ENCODE measurements at places on chromosomes 12 and 14.

- DNase-seq = no peak
Measured at GRCh38 chr14:34063470-34064164, 112.7 kb upstream of the EGLN3 start.

DNA sequence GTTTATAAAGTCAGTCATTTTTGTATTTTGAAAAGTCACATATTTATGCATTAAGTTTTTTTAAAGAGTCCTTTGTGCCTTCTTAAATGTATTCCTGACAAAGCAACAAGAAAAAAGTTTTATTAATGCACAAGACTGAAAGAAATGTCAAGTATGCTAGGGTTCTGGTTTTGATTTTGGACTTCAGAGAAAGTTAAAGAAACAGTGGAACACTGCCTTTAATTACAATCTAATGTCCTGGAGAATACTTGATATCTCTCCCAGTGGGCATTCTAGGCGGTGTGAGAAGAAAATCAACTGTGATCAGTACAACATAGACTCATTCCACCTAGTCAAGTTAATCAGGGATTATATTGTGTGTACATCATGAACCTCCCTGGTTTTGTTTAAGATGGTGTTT, 49.9 kb downstream of the PRICKLE1 start:
- DNase-seq = no peak

DNA sequence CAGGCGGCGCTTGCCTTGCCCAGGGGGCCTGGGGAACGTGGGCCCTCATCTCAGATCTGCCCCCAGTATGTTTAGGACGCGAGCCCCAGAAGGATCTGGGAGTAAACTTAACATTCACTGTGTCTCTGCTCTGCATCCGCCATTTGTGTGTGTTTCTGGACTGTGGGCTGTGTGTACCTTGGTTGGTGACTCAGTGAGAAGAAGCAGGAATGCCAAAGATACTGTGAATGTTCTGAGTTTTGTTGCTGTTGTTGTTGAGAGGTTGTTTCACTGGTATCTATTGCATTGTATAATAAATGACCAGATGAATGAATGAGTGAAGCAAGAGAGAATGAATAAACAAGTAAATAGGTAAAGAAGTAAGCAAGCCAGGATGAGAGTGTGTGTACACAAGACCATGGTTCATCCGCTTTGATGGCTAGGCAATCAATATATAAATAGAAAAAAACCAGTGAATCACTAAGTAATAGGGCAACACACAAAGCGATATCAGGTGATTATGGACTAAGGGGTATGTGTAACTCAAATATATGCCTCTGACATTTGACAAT, 20.5 kb downstream of the MEG3 start:
- DNase-seq = no peak

GRCh38 chr12:130162745-130163460, 639 bp downstream of the FZD10 start:
- no peak for DNase-seq

DNA sequence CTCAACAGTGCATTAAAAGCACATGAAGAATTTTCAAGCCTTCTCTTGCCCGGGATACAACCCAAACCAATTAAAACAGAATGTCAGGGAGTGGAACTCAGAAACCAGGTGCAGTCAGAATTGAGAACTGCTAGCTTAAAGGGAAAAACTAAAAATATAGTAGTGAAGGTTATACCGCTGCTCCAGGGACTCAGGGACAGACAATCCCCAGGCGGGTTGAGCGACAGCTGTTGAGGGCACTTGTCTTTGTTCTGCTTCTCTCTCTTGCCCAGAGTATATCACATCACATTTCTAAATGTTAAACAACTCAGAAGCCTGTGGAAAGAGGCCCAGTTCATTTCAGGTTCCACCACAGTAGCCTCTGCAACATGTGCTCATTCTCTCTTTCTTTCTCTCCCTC, 93.1 kb downstream of the SLC5A8 start:
- no peak for DNase-seq

DNA sequence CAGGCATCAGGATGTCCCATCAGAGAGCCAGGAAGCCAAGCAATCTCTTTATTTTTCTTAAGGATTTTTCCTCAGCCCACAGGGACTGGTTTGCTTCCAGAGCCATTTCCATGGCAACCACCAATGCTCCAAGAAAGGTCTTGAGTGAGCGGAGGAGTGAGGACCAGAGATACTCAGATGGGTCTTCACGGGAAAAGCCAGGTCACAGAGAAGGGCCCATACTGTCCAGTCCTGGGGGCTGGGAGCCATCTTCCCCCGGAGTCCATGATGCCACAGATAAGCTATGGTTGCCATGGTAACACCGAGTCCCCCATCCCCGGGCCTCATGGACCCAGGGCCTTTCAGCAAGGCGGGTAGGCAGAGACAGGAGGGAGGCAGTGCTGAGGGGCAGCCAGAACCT, 28.6 kb downstream of the CMKLR1 start:
- no peak for DNase-seq

DNA sequence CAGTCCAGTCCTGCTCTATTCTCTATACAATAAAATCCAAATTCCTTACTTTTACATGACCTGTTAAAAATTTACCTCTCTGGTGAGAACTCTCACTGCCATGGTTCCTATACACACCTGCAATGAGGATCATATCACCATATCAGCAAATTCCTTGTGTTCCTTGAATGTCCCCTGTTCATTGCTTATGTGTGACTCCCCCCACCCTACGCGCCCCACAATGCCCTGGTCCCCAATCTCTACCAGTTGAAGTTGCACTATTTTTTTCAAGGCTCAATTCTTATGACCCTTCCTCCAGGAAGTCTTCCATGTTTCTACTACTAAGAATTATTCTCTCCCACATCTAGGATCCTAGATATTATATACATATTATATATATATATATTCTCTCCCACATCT, 82.2 kb upstream of the NEDD1 start:
- no peak for DNase-seq

- no peak for DNase-seq
Measured at GRCh38 chr14:53952533-53952932, 4.1 kb downstream of the BMP4 start.

GRCh38 chr12:14628771-14629170, 61.1 kb upstream of the PLBD1 start:
- no peak for DNase-seq

- no peak for DNase-seq
Measured at GRCh38 chr12:9940375-9940774, 8.2 kb upstream of the CLEC2A start.

DNA sequence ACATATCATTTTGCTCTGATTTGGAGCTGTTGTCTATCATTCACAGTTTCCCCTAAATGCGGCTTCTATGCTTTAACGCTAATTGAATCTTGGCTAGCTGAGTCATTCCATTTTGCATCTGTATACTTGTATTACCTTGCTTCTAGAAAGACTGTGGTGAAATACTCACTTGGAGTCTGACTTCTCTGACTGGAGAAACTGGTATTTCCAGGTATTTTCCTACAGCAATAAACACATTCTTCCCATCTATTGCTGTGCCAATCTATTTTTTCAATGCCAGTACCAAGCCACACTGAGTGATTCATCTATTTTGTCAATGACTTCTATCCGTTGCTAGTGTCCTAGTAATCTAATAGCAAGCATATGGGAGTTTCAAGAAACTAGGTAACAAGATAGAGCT, 76.0 kb upstream of the ST8SIA1 start:
- DNase-seq = no peak

GRCh38 chr14:96221109-96221650, 16.5 kb downstream of the BDKRB2 start:
- no peak for DNase-seq

- no peak for DNase-seq
Measured at GRCh38 chr12:6902448-6902847, 2.2 kb upstream of the LRRC23 start.

- no peak for DNase-seq
Measured at GRCh38 chr14:60651796-60652673, 2.8 kb upstream of the SIX1 start.

DNA sequence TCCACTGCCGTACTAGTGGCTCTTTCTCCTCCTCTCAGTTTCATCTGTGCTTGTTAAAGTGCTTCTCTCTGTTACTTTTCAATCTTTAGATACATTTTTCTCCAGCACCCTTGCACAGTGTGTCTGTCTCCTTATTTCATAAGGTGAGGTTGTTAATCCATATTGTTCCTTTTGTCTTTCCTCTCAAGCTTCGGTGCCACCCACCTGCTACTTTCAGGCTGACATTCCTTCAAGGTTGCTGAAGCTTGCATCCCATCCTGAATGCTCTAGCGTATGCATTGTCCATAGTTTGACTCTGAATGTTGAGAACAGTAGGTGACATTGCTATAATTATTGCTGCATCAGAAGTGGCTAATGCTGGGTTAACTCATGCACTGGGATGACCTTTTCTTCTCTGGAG, 20.6 kb downstream of the TUNAR start:
- DNase-seq = no peak

DNA sequence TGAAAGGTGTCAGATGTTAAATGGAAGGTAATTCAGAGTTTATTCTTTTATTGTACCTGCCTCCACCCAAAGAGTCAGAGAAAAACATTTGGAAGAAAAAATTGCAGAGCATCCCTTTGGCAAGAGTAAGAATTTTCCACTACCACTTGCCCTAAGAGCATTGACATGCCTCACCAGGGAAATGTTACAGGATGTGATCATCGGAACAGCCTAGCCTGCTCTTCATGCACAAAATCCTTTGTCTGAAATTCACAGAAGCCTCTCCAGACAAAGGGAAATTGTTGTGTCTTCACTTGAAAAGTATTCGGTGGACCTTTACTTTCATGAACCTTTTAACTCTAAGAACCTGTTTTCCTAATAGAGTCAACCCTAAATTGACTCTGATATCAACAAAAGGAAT, 36.9 kb downstream of the ATP2A2 start:
- DNase-seq = peak; percentile 45

DNA sequence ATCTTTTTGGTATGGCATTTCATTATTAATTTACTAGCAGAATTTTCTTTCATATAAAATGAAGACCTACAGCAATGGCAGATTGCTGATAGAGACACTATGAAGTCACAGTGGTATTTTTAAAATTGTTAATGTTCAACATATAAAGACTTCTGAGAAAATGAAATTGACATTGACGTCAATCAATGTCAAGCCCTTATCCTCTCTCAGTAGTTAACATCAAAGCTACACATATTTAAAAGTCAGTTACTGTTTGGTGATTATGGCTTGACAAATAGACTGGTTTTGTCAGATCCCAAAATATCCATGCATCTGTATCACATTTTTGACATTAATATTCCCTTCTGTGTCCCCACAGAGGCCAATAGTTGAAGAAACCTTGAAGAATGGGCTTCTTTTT, 1069.1 kb upstream of the SEL1L start:
- no peak for DNase-seq

- no peak for DNase-seq
Measured at GRCh38 chr14:100551056-100551455, 36.2 kb downstream of the BEGAIN start.

All from pulmonary artery endothelial cell (primary cell).